ENCODE measurements at places on chromosomes 11 and 22.

- no peak for DNase-seq
These were observed 2.7 kb upstream of the MYRF start for GRCh38 chr11:61749591-61750217.

- DNase-seq, result no peak
These were observed 8.3 kb upstream of the ARL14EP start for GRCh38 chr11:30314625-30315024.

DNA sequence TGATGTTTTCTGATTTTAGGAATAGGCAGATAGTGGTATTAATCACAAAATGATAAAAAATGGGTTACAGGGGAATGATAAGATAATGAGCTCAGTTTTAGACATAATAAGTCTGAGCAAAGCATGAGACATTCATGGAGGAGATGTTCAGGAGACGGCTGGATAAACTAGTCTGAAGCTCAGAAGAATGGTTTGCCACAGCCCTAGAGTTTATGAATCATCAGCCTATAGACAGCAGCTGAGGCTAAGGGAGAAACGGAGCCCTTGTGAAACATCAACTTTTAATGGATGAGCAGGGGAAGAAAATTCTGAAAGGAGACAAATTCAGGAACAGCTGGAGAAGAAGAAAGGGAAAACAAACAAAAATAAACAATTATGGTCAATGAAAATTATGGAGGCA, 87.2 kb downstream of the RELT start:
- no peak for DNase-seq

DNA sequence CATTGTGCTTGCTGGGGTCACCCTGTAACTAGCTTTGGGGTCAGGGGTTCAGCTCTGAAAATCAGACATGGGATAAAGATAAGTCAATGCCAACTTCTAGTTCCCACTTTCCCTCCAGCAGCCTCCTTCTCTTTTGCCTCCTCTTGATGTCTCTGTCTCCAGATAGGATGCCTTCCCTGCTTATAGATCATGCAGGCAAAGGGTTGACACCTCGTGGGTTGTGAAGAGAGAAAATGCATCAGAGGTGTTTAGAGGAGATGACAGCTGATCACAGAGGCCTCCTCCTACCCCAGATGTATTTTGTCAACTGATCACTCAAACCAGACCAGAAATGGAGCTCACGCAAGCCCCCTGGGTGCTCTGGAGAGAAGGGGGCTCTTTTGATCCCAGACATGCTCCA, 337.8 kb downstream of the BUD13 start:
- DNase-seq, result no peak

DNA sequence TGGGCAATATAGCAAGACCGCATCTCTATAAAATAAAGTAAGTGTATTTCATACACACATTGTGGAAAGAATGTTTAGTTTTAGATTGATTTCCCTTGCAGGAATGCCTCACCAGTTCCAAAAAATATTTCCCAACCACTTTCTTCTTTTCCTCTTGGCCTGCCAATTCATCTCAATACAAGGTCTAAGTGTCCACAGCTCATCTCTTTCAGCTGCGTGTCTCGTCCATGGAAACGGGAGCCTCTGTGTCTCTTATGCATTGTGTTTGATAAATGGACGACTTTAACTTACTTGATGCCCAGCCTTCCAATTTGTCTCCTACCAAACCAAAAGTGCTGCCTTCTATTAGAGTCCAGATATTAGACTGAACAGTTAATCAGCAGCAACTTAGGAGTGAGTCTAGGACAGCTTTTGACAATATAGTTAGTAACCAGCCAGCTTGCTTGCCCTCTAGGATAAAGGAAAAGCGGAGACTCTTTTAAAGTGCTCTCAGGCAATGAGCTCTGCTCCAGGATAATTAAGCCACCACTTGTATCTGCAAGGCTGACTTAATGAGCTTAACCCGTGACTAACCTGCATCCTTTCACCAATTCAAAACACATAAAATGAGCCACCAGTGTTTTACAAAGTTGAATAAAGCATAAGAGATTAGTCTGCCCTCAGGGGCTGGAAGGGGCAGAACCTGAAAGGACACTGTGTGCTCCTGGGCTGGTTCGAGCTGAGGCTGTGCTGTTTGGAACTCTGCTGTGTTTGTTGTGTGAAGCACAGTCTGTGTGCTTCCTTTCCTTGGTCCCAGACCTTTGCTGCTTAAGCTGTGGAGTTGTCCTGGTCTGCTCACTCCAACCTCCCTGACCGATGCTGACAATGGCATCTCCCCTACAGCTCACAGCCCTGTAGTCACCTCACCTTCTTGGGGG, 27.5 kb downstream of the FBXO7 start:
- no peak for DNase-seq

DNA sequence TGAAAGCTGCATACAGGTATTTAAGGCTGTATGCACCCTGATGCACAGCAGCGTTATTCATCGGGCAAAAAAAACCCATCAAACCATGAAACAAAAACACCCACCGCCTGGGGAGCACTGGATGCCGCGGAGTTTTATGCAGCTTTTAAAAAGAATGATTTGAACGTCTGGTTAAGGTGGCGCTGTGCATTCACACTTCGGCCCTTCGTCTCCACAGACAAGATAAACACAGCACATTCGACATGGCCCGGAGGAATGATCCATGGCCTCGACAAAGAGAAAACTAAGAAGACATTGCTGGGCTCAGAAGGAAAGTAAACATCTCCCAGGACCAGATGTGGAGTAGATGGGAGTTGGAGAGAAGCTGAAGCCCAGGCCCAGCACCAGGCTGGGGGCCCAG, 40.8 kb upstream of the GAL start:
- DNase-seq, result no peak

- DNase-seq, result no peak
These were observed 74.0 kb upstream of the WNT11 start for GRCh38 chr11:76280151-76280881.

GRCh38 chr11:10139656-10140055, 154.4 kb downstream of the SBF2 start:
- no peak for DNase-seq

GRCh38 chr22:46561435-46561905, 24.1 kb upstream of the CELSR1 start:
- DNase-seq, result no peak

DNA sequence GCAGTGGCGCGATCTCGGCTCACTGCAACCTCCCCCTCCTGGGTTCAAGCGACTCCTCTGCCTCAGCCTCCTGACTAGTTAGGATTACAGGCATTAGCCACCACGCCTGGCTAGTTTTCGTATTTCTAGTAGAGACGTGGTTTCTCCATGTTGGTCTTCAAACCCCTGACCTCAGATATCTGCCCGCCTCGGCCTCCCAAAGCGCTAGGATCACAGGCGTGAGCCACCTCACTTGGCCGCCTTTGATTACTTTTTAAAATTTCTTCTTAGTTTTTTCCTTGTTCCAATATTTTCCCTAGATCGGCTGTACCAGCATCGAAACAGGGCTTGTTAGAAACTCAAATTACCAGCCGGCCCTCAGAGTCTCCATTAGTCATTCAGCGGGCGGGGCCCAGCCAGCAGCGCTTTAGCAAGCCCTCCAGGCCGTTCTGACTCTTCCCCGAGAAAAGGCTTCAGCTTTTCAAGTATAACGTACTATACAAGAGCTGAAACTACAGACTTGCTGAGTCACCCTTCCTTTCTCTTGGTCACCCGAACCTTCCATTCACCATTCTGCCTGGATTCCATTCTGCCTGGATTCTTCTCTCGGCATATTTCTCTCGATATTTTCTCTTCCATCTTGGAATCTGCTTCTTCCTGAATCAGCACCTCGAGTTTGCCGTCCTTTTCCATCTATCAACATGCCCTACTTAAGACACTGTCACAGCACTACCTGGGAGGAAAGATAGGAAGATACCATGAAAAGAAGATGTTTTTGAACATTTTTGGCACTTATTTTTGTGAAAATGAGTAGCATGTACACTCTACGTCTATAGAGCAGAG, 6.7 kb upstream of the CAPRIN1 start:
- DNase-seq, result no peak

DNA sequence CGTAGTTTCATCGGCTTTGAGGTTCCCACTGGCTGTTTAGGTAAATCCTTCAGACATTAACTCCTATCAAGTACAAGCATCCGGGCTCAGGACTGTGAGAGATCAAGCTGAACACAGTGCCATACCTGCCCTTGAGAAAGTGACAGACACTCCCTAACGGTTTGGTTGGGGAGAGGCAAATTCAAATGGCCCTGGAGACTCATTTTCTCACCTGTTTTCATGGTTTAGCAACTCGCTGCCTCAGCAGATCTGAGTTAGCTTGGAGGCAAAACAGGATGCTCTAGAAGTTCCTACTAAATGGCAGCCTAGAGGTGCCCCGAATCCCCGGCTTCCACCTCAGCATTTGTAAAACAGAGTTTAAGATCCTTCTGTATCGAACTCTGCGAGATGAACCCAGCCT, 3.6 kb upstream of the FBXO3 start:
- DNase-seq, result no peak

GRCh38 chr11:11251394-11251970, 101.6 kb downstream of the CSNK2A3 start:
- no peak for DNase-seq

DNA sequence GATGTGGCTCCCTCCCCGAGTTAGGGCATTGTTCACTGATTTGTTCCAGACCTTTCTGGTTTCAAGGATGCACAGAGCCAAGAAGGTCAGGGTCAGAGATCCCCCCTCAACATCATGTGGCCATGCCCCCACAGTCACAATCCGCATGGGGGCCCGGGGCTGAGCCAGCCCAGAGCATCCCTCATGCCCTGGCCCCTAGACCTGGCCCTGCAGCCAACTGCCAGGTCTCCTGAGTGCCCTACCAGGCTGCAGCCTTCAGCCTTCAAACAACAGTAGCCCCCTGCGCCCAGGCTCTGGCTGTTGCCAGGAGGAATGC, 142.4 kb downstream of the CRYBB2 start:
- no peak for DNase-seq

GRCh38 chr11:11982461-11982860, 26.0 kb downstream of the DKK3 start:
- DNase-seq, result no peak

DNA sequence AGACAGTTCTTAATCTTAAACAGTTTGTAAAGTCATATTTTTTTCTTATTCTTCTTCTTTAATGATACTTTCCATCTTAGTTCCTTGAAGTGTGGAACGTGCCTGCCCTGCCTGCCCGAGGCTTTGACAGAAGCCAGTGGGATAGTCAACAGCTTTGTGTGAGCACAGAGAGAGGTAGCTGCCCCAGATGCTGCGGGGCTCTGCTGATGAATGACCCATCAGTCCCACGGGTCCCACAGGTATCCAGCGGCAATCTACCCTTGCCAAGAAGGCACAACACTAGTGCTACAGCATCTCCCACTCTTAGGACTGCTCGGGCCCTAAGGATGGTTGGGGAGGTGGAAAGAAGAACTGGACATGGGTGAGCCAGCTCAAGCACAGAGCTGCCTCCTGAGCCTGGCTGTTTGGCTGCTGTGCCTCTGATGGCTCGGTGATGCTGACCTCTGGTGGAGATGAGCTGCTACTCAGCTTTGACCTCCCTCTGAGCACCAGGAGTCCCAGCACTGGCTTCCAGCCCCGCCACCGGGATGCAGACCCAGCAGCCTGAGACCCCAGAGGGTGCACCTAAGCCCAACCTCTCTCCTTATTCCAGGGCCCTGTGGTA, 11.8 kb upstream of the APLNR start:
- no peak for DNase-seq

- DNase-seq, result no peak
These were observed 343.2 kb downstream of the AASDHPPT start for GRCh38 chr11:106420686-106421085.

GRCh38 chr11:63872800-63873197, 33.9 kb downstream of the MARK2 start:
- no peak for DNase-seq

DNA sequence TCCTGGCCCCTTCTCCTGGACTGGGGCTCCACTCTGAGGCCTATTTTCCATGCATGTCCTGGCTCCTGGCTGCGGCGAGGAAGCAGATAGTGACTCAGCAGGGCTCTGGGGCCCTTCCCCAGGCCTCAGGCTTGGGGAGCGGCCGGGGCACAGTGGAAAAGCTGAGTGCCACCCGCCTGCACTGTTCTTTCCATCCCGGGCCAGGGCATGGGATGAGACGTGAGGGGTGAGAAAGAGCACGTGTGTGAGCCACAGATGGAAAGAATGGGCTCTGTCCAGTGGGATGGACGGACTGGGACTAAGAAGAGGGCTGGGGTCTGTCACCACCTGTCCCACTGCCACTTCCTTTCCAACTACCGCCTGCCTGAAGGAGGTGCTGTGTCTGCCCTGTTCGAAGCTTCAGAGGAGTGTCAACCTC, 12.8 kb downstream of the SLC37A2 start:
- DNase-seq, result no peak

GRCh38 chr11:125346179-125346530, 149.9 kb downstream of the FEZ1 start:
- DNase-seq, result no peak

DNA sequence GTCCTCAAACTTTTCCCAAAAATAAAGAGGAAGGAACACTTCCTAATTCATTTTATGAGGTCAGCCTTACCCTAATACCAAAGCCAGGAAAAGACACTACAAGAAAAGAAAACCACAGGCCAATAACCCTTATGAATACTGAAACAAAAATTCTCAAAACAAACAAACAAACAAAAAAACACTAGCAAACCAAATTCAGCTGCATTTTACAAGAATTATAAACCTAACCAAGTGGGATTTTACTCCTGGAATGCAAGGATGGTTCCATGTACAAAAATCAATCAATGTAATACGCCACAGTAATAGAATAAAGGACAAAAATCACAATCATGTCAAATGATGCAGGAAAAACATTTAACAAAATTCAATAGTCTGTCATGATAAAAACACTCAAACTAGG, 13.3 kb downstream of the ARVCF start:
- DNase-seq, result no peak

GRCh38 chr11:26234451-26234850, 97.5 kb upstream of the ANO3 start:
- no peak for DNase-seq

DNA sequence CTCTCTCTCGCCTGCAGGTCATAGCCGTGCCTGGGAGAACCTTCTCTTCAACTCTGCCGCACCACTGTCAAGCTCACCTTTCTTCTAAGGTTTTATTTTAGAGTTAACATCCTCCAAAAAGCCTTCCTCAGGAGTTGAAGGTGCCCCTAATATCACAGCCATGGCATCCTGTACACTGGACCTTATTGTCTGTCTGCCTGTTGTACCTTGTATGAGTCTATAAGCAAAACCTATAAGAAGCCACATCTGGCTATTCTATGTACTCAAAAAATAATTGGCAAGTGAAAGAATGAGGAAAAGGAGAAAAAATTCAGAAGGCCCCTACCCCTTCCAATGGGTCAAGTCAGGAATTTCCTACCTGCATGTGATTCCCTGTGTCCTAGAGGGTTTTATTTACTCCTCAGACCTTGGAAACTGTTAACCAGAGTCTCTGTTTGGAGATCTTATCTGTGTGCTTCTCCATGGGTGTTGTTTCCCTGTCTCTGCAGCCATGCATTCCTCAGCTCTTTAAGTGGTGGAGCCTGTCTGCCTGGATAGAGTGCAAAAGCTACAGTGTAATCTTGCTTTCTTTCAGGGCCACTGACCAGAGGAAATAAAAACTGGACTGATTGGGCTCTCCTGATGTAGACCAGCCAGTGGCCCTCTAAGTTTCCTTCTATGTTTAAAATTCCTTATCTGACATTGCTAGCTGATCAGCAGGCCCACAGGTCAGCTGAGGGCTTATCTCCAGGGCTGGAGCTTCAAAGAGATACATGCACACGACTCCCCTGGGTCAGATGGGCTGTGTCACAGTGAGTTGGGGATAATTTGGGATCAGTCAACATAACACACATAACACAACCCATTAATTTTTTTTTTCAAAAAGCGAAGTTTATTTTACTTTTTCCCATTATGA, 37.6 kb upstream of the TMEM135 start:
- no peak for DNase-seq

- no peak for DNase-seq
These were observed 18.9 kb upstream of the WNT11 start for GRCh38 chr11:76225122-76225611.

Data from stimulated activated CD8-positive, alpha-beta memory T cell treated with anti-CD3 and anti-CD28 coated beads, Interleukin-4, amount 100 ng/mL, for 1 hour (primary cell).